ENCODE measurements at places on chromosomes 2 and 18. TPM values are rescaled to one million over a fixed set of nuclear protein-coding genes. Genes with fewer than 3 reads are reported as not detected.
A peak's percentile ranks its signal among the peaks of the same experiment; 100 is the strongest.

- peak; percentile 78 for DNase-seq
- peaks cover 4% of the 10 kb centered on the region for H3K4me1 ChIP-seq
- no peaks in the 10 kb centered on the region for H3K27me3 ChIP-seq
- H3K4me3 ChIP-seq, result no peak overlapping the region
Observed at GRCh38 chr2:121771976-121772742, 16.7 kb downstream of the TSN start.

- H3K27me3 ChIP-seq, result no peaks in the 10 kb centered on the region
- H3K4me3 ChIP-seq, result no peak overlapping the region
- H3K27ac ChIP-seq, result no peak overlapping the region
- DNase-seq, result peak; percentile 73
- no peaks in the 10 kb centered on the region for H3K4me1 ChIP-seq
Observed at GRCh38 chr2:128801576-128801975, 482.9 kb upstream of the HS6ST1 start.

GRCh38 chr2:158955842-158956365, 12.5 kb upstream of the TANC1 start:
- peaks cover 3% of the 10 kb centered on the region for H3K4me1 ChIP-seq
- H3K4me3 ChIP-seq, result no peak overlapping the region
- no peak overlapping the region for H3K27ac ChIP-seq
- no peak for DNase-seq
- H3K27me3 ChIP-seq, result no peaks in the 10 kb centered on the region

DNA sequence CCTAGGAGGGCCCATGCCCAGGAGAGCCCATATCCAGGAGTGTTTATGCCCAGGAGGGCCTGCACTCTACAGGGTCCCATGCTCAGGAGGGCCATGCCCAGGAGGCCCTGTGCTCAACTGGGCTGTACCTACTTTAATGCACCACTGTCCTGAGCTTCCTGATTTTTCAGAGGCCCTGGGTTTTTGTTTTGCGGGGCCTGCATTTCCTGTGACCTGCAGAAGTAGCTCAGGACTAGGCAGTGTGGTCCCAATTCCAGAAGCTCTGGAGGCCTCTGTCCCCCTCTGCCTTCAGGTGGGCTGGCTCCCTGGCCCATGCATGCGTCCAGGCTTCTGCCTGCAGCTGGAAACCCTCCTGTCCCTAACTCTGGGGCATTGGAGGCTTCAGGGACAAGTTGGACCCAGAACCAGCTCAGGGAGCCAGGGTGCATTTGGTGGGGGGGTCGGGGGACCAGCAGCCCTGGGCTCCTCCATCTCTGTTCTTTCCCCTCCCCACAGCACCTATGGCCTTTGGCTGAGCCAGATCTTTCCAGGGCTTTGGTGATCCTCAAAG, 10.8 kb downstream of the GPR35 start:
- H3K4me1 ChIP-seq, result no peaks in the 10 kb centered on the region
- no peak overlapping the region for H3K4me3 ChIP-seq
- H3K27ac ChIP-seq, result no peak overlapping the region
- H3K36me3 ChIP-seq, result no peaks in the 10 kb centered on the region
- no peak for DNase-seq

DNA sequence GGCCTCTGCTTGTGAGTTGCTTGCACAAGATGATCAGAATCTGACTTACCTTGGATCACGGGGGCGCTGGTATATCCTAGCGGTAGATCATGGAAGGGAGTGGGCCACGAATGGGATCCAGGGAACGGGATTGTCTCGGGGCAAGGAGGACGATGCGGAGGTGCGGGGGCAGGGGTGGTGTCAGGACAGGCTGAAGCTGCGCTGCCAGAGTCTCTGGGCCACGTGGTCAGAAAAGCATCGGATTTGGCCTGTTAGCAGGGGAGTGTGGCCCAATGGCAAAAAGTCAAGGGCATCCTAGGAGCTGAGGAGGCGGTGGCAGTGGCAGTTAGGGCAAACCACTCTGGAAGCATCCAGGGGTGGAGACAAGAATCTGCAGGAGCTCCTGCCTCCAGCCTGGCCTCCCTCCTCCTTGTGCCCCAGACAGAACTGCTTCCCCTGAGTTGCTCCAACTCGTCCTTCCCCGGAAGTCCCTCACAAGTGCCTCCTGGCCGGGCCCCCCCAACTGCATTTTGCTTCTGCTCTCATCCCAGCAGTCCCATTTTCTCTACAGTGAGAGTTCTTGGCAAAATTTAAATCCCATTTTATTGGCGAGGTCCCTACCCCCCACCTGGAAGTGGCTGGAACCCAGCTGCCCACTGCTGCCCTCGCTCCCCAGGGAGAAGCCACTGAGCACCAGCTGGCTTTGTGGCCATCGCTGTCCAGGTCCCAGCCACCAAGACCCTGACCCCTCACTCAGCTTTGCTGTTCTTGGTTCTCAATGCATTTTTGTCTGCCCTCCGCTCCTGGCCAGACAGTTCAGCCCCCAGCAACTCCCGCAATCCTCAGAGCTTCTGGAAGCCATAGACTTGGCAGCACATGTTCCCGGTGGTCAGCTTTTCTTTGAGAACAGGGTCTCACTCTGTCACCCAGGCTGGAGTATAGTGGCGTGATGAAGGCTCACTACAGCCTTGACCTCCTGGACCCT, 5.6 kb upstream of the CCDC74B start:
- H3K36me3 ChIP-seq, result no peaks in the 10 kb centered on the region
- H3K27me3 ChIP-seq, result no peaks in the 10 kb centered on the region
- H3K27ac ChIP-seq, result no peak overlapping the region
- no peaks in the 10 kb centered on the region for H3K4me1 ChIP-seq
- no peak for DNase-seq

DNA sequence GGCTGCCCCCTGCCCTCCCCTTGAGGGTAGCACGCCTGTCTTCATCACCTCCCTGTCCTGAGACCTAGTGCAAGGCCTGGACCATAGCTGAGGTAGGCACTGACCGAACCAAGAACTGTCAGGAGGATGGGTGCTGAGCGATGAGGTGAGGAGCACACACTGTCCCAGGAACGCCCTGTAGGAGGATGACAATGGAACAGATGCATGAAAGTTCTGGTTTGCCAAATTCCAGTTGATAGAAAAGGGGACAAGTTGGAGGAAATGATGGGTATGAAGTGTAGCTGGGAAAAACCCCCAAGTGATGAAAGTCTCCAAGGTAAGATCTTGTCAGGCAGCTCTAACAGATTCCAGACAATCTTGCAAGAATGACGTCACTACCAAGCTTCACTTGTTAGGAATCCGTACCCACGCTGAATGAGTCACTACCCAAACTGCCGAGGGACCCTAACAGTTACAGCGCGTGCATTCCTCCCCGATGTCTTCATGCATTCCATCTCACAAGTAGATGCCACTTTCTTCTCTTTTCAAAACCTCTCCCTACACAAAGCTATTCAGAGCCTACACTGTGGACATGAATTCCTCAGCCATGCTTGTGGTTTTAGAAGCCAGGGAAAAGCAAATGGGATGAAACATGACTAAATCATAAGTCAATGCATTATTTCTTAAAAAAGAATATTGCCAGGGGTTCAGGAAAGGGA, 27.6 kb downstream of the MRPL33 start:
- no peaks in the 10 kb centered on the region for H3K27me3 ChIP-seq
- H3K4me3 ChIP-seq, result no peak overlapping the region
- H3K36me3 ChIP-seq, result no peaks in the 10 kb centered on the region
- H3K27ac ChIP-seq, result peak overlapping the region; percentile 96
- H3K4me1 ChIP-seq, result peaks cover 5% of the 10 kb centered on the region

GRCh38 chr2:127129937-127130336, 23.0 kb upstream of the BIN1 start:
- H3K36me3 ChIP-seq, result no peaks in the 10 kb centered on the region
- no peak overlapping the region for H3K27ac ChIP-seq
- DNase-seq, result no peak
- H3K4me1 ChIP-seq, result peaks cover 4% of the 10 kb centered on the region

DNA sequence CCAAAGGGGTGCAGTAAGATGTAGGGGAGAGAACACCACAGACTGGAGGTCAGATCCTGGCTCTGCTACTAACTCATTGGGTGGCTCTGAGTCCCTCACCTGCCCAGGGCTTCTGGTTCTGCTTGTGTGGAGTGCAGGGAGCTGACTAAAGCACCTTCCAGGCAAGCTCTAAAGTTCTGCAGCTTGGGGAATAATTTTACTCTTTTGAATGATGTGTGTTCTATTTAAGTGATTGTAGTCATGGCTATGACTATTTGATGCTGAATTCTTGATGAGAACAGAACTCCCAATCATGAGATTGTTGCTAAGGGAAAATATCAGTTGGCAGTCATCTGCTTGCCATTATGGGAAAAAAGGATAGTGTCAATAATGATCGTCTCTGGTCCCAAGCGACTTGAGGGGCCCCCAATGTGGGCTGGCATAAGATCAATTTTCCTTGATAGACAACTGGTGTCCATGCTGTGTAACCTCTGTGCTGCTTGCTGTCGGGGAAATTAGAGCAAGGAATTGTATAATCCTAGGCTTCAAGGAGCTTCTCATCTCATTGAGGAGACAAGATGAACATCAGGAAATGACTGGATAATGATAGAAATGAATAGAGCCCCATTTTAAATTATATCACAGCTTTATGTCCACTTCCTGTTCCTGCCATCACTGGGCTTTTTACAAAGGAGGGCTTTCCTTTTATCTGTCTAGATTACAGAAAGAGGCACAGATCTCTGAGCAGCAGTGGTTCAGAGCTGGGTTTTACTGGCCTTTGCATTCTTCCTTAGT, 131.7 kb downstream of the SLC4A3 start:
- H3K27ac ChIP-seq, result no peak overlapping the region
- DNase-seq, result no peak
- no peaks in the 10 kb centered on the region for H3K27me3 ChIP-seq
- no peaks in the 10 kb centered on the region for H3K36me3 ChIP-seq

Gene CDH7
- 0.40 TPM for total RNA-seq

Gene EFEMP1
- total RNA-seq, result 205 TPM

Gene FARP2
- total RNA-seq, result 38.8 TPM

Gene CCDC121
- 12.8 TPM for total RNA-seq

Data from lung (tissue), 17 donors.